ENCODE measurements at places on chromosomes 4 and X.

- DNase-seq = no peak
Measured at GRCh38 chr4:150828159-150828558, 186.9 kb downstream of the LRBA start.

DNA sequence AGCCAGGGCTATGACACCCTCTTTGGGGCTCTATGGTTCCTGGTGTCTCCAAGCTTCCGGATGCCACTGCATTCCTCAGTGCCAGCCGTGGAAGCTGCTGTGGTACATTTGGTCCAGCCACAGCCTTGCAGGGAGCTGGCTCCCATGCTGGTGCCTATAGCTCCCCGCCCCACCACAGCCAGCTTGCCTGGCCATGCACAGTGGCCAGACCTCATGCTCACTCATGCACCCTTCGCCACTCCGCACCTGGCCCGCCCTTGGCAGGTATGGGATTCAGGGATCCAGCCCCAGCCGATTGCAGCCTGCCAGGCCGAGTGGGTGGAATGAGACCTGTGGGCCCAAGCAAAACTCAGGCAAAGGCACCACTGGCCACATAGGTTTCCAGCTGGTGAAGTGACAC, 354.8 kb downstream of the GRIA2 start:
- no peak for DNase-seq

GRCh38 chr4:153131596-153131995, 72.6 kb upstream of the TRIM2 start:
- DNase-seq = no peak

DNA sequence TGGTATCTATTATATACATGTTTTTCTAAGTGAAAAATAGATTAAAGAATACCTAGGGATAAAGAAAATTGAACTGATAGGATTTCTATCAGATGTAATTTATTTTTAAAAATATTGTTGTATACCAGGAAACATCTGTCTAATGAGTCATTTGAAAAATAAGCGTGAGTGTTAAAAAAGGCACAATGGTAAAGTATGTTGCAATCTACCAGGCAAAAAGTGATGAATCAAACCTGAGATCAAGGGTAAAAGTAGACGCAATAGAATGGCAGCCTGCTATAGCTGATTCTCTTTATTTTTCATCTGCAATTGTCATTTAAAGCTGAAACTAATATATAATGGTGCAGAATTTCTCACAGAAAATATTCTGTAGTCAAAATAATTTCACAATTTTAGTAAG, 1119.6 kb downstream of the PCDH18 start:
- peak; percentile 1 for DNase-seq

DNA sequence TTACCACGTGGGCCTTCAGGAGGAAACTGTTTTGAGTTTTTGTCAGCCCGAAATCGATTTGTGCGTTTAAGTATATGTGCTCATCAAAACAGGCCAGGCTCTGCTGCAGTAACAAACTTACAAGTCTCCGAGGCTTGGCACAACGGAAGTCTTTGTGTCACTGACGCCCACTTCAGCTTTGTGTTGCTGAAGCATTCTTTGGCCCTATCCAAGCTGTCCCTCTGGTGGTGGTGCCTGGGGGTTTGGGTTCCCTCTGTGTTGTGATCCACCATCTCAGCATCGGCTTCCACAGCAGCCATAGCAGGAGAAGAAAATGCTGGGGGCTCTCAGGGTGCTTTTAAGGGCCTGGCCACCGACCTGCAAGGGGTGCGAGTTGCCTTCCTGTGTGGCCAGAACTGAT, 176.4 kb downstream of the PTTG2 start:
- no peak for DNase-seq

GRCh38 chr4:7425124-7425523, 9.6 kb downstream of the PSAPL1 start:
- no peak for DNase-seq

DNA sequence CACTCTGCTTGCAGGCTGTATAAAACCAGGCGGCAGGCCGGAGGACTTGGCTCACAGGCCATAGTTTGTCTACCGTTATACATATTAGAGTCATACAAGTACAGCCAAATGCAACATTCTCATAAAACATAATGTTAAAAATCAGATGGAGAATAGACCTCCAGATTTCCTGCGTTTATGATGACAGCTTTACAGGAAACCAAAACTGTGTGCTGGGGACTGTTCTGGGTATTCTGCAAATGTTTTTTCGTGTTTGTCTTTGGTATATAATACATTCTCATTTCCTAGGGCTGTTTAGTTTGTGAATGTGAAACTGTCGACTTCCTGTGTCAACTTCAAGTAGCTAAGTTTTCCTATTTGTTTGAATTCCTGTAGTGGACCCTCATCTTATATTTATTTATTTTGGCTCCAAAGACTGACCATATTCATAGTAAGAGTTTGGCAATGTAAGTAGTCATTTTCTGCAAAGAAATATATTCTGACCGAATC, 79.5 kb upstream of the FAM9C start:
- DNase-seq = no peak

DNA sequence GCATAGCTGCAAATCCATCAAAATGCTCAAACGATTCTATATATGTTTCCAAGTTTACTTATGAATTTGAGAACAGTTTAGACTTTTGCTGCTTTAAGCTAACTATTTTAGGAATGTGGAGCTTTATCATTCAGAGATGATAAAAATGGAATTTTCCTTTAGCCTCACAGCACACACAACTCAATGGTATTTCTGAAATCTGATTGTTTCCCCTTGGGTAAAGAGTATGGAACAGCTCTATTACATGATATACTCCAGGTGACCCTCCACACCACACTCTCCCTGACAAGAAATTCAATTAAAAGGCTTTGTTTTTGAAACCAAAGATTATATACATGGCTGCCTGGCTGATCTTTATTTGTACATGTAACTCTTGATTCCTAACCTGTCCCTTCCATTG, 120.0 kb downstream of the LUZP4 start:
- DNase-seq = no peak

DNA sequence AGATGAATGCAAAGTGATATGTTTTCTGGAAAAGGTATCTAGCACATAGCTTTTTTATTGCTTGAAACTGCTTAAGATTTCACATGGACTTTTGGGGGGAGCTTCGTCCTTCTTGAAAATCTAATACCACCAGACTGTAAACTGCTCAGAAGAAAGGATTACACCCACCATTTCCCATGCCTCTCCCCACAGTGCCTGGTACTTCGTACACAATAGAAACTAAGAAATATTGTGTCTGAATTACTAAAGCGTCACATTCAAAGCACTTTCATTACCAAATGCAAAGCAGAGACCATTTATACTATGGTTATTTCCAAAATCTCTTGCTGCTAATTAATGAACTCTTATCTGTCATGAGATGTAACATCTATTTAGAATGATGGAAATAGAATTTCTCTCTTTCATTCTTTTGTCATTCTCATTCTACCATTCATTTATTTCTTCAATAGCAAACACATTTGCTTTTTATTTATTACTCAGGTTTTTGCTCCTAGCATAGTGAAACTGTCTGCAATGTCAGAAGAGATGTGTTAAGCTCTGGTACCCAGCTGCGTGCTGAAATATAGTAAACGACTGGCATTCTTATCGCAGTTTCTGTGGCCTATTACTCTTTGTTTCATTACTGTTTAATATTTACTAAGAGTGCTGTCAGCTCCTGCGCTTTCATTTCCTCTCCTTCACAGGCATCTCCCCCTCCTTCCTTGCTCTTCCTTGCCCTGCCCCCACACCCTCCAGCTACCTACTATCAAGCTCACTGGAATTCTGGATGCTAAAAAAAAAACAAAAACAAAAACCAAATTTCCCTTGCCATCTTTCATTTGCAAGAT, 51.4 kb upstream of the RAPGEF2 start:
- DNase-seq = no peak

GRCh38 chr4:88802585-88803286, 105.1 kb upstream of the NAP1L5 start:
- no peak for DNase-seq

DNA sequence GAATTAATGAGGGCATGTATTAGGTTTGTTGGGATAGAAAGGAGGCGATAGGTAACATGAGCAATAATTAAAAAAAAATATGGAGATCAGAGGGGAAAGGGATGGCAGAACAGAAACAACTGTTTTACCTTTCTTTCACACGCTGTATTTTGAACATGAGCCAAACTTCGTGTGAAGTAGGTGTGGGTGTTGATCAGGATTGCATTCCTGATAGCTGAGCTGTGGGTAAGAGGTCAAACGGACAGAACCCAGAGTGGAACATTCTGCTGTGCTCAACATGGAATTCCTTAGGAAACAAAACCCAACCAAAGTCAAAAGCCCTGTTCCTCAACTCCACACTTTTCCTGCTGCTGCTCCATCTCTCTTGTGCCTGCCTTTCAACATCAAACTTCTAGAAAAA, 162.5 kb upstream of the CASK start:
- DNase-seq = peak; percentile 38

GRCh38 chr4:14143892-14144291, 516.4 kb upstream of the BOD1L1 start:
- no peak for DNase-seq

GRCh38 chr4:138178566-138178965, 63.6 kb downstream of the SLC7A11 start:
- no peak for DNase-seq

- DNase-seq = no peak
Measured at GRCh38 chrX:123581586-123581985, 151.3 kb downstream of the THOC2 start.

DNA sequence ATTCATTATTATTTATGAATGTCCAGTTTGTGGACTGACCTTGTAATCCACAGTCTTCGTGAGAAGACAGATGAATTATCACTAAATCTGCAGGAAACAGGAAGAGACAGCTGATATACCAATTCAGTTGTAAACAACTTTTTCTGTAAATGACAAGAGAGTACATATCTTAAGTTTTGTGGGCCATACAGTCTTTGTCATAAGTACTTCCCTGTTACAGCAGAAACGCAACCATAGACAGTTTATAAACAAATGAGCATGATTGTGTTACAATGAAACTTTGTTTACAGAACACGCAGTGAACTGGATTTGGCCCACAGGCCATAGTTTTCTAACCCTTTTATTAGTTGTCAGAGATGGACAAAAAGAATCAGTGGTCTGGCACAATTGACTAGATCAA, 443.4 kb downstream of the PDGFC start:
- DNase-seq = no peak

DNA sequence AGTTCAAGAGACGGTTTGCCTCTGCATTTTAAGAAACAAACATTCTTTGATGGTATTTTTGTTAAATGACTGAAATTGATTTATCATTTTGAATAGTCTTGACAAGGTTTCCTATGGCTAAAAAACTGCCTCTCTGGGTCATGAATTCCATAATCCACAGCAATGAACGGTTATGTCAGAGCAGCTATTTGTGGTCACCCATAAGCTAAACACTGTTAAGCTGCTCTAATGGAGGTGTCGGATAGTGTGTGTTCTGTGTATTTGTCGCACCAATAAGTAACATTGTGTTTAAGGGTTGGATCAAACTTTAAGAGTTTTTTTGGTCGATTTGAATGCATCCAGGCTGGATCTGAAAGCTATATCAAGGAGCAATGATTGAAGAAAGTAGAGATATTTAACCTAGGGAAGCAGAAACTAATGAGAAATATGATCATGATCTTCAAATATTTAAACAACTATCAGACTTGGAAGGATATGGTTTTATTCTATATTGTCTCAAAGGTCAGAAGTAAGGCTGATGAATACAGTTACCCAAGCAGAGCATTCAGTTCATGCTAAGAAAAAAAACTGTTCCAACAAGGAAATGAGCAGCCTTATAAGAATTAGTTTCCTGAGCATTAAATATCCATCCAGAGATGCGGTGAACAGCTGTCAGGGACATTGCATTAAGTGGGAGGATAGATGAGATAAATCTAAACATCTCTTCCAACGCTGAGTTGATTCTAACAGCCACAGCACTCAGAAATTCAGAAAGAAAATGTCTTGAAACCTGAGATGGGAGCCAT, 232.3 kb upstream of the RPS6KA3 start:
- no peak for DNase-seq

DNA sequence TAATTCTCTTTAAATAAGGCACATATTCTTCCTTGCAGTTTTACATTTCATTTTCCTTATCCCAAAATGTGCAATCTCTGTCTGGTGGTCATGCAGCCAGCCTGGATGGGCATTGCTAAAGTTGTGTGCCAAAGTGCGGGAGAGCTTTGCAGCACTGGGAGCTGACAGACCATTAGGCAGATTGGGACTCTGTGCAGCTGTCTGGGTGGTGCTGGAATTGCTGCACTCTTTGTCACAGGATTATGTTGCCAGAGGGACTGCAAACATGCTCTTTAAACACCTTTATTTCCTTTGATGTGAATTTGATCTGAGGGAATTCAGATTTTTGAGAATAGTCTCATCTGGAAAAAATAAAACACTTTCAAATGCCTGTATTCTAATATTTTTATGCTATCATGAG, 956.2 kb upstream of the DIAPH2 start:
- DNase-seq = no peak

- DNase-seq = no peak
Measured at GRCh38 chrX:10516781-10517322, 103.5 kb downstream of the MID1 start.

- no peak for DNase-seq
Measured at GRCh38 chrX:111168314-111168713, 72.3 kb downstream of the PAK3 start.

GRCh38 chrX:68403038-68403437, 30.3 kb downstream of the OPHN1 start:
- DNase-seq = no peak

GRCh38 chr4:158836828-158837449, 68.1 kb downstream of the FNIP2 start:
- DNase-seq = no peak

DNA sequence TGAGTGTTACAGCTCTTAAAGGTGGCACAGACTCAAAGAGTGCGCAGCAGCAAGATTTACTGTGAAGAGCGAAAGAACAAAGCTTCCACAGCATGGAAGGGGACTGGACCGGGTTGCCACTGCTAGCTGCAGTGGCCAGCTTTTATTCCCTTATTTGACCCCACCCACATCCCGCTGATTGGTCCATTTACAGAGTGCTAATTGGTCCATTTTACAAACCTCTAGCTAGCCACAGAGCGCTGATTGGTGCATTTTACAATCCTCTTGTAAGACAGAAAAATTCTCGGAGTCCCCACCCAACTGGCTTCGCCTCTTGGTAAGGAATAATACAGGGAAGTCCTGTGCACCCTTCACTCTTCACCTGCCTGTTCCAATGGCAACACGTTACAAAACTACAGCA, 1.9 kb upstream of the SHROOM2 start:
- no peak for DNase-seq

- no peak for DNase-seq
Measured at GRCh38 chr4:185656467-185656931, 121.2 kb upstream of the PDLIM3 start.

GRCh38 chr4:110977554-110977953, 354.7 kb upstream of the PITX2 start:
- DNase-seq = no peak

- DNase-seq = peak; percentile 74
Measured at GRCh38 chrX:40945361-40945713, 139.9 kb upstream of the USP9X start.

- DNase-seq = no peak
Measured at GRCh38 chr4:163611784-163612445, 117.4 kb downstream of the TMA16 start.

Data from urothelium cell line (cell line).